ENCODE measurements at places on chromosomes 2 and 18. TPM values are rescaled to one million over a fixed set of nuclear protein-coding genes. Genes with fewer than 3 reads are reported as not detected.

- no peak for DNase-seq
Observed at GRCh38 chr2:71827524-71827901, 320.1 kb downstream of the CYP26B1 start.

DNA sequence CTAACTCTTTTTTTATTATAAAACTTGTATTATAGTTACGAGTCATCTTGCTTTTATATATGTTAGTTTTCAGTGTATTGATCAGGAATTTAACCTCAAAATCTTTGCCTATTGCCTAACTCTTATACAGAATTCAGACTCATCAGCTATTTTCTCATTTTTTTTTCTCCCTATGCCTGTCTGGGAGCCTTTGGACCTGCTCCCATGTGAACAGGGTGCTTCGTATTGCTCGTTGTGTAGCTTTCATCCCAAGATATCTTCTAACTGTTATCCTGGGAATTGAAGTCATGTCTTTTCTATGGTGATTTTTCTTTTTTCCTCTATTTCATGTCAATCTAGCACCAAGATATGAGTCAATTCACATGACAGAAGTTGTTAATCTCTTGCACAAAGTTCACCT lies 814.0 kb downstream of the SLC4A3 start:
- DNase-seq: no peak

DNA sequence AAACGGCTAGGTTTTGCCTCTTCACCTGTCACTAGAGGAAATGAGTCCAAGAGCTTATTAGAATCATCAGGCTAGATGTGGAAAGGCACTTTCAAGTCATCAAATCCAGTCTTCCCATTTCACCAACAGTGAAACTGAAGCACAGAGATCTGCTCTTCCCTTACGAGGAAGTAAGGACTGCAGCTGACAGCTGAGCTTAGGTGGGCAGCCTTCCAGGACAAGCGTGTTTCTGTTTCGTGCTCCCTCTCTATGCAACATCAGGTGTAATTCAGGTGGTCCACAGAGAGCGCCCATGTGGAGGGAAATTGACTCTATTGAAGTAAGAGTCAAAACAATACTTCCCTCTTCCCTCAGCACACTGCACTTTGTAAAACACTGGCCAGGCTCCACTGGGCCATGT lies 5.5 kb downstream of the CYRIA start:
- no peak for DNase-seq

DNA sequence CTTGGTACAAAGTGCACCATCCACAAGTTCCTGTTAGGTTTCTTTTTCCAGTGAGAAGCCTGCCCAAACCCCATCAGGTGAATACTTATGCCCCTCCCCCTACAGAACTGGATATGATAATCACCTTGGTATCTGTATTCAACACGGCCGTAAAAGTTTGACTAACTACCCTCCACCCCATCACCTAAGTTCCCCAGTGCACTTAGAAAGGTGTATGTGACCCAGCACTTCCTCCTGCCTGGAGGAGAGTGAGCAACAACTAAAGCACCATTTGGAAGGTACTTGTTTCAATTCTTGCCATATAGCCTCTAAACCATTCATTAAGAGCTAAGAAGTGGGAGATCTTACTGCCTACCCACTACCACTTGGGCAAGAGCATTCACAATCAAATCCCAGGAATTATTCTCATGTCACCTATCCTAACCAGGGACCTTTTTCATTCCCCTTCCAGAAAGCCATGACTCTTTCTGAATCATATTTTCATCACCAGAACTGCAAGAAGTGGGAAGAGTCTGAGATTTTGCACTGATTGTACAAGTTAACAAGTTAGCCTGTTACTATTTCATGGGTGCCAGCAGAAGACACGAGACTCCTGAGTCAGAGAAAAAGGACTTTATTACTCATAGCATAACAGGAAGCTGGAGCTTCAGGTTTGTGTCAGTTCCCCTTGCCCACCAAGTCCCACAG lies 53.5 kb upstream of the NDUFV2 start:
- no peak for DNase-seq

DNA sequence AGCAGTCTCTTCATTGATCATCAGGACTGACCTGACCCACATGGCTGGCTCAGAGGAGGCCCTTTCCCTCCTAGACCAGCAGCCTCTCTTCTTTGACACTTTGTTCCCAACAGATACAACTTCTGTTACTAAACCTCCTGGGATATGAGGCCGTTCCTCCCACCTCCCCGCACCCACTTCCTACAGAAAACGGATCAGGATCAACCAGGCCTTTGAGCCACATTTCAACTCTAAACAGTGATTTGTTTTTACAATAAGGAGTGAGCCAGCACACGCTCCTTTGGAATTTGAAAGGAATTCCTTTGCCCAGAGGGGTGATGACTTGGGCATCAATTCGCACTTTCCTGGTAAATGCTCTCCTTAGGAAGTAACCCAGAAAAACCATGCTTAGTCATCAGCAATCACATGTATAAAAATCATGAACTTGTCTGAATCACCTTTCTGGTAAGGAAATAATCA lies 180.4 kb downstream of the FAM124B start:
- no peak for DNase-seq

Gene TTN
- 1.0 TPM for total RNA-seq
